ENCODE measurements at places on chromosomes 12 and 14. TPM values are rescaled to one million over a fixed set of nuclear protein-coding genes. Genes with fewer than 3 reads are reported as not detected.

- no peak overlapping the region for H3K27ac ChIP-seq
- no peaks in the 10 kb centered on the region for H3K27me3 ChIP-seq
- no peaks in the 10 kb centered on the region for H3K36me3 ChIP-seq
- H3K4me1 ChIP-seq, result peaks cover 9% of the 10 kb centered on the region
- no peak overlapping the region for H3K4me3 ChIP-seq
These were observed 158.8 kb upstream of the NPAS3 start for GRCh38 chr14:32779840-32780239.

DNA sequence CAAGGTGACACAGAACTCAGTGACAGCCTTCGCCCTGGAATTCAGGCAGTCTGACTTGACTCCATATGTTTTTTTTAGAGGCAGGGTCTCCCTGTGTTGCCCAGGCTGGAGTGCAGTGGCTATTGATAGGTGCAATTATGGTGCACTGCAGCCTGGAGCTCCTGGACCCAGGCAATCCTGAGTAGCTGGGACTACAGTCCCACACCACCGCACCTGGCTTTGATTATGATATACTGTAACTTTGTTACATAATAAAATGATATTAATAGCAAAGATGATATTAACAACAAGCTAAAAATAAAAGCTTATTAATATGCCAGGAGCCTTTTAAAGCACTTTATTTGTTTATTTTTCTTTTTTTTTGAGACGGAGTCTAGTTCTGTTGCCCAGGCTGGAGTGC, 9.8 kb downstream of the VSIG10 start:
- peaks cover 5% of the 10 kb centered on the region for H3K36me3 ChIP-seq
- no peak for DNase-seq
- no peak overlapping the region for H3K4me3 ChIP-seq
- no peaks in the 10 kb centered on the region for H3K4me1 ChIP-seq
- no peaks in the 10 kb centered on the region for H3K27me3 ChIP-seq
- no peak overlapping the region for H3K27ac ChIP-seq

- no peak for DNase-seq
- no peaks in the 10 kb centered on the region for H3K4me1 ChIP-seq
- H3K36me3 ChIP-seq, result no peaks in the 10 kb centered on the region
- no peak overlapping the region for H3K27ac ChIP-seq
- H3K27me3 ChIP-seq, result no peaks in the 10 kb centered on the region
- H3K4me3 ChIP-seq, result no peak overlapping the region
These were observed 17.0 kb upstream of the ERBB3 start for GRCh38 chr12:56062996-56063395.

- H3K27me3 ChIP-seq, result no peaks in the 10 kb centered on the region
- no peaks in the 10 kb centered on the region for H3K4me1 ChIP-seq
- H3K27ac ChIP-seq, result peak overlapping the region; percentile 62
- H3K36me3 ChIP-seq, result no peaks in the 10 kb centered on the region
- H3K4me3 ChIP-seq, result peak overlapping the region; percentile 38
These were observed 630 bp downstream of the PLEKHH1 start for GRCh38 chr14:67533754-67534085.

GRCh38 chr12:51430196-51430895, 5.7 kb downstream of the SLC4A8 start:
- no peaks in the 10 kb centered on the region for H3K36me3 ChIP-seq
- no peaks in the 10 kb centered on the region for H3K27me3 ChIP-seq
- no peak for DNase-seq
- H3K4me3 ChIP-seq, result no peak overlapping the region

GRCh38 chr14:21520767-21521166, 5.4 kb downstream of the SALL2 start:
- H3K27ac ChIP-seq, result no peak overlapping the region
- no peaks in the 10 kb centered on the region for H3K27me3 ChIP-seq
- peaks cover 10% of the 10 kb centered on the region for H3K4me1 ChIP-seq

- H3K27ac ChIP-seq, result no peak overlapping the region
- no peaks in the 10 kb centered on the region for H3K27me3 ChIP-seq
- H3K36me3 ChIP-seq, result no peaks in the 10 kb centered on the region
These were observed 11.8 kb upstream of the EDDM3A start for GRCh38 chr14:20733684-20734429.

The ARHGEF40 gene
- 17.5 TPM for total RNA-seq

The ADCY4 gene
- total RNA-seq, result 36.0 TPM

The CAPZA3 gene
- not detected for total RNA-seq
